ENCODE measurements at places on chromosomes 3 and 15.

- DNase-seq: no peak
Measured at GRCh38 chr15:43799209-43799944, 643 bp downstream of the SERINC4 start.

DNA sequence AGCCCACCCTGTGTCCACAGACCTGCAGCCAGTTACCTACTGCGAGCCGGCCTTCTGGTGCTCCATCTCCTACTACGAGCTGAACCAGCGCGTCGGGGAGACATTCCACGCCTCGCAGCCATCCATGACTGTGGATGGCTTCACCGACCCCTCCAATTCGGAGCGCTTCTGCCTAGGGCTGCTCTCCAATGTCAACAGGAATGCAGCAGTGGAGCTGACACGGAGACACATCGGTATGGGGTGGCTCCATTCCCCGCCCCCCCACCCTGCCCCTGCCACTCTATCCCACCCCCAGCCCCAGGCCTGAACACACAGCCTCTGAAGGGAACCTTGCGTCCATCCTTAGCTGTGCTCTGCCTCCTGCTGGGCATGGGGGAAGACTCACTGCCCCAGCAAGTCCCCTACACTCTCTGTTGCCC is 73.2 kb downstream of the AAGAB start:
- no peak for DNase-seq

- no peak for DNase-seq
Measured at GRCh38 chr3:177190756-177191681, 6.3 kb downstream of the TBL1XR1 start.

DNA sequence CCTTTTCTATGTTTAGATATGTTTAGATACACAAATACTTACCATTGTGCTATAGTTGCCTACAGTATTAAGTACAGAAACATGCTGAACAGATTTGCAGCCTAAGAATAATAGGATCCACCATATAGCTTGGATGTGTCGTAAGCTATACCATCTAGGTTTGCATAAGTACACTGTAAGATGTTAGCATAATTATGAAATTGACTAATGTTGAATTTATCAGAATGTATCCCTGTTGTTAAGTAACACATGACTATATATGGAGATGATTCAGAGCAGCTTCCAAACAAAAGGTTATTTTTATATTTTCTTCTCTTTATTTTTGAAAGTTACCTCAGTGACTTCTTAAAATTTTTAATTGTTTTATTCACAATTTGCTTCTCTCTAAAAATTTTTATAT is 2.4 kb downstream of the SLC28A2 start:
- DNase-seq: no peak

- no peak for DNase-seq
Measured at GRCh38 chr15:58344213-58345070, 87.3 kb upstream of the LIPC start.

GRCh38 chr3:76310667-76311066 is 525.3 kb upstream of the ZNF717 start:
- DNase-seq: no peak

Measured in HL-60 (cell line).